Central memory CD8-positive, alpha-beta T cell (primary cell): ENCODE measurements at places on chromosomes 4 and X.

DNA sequence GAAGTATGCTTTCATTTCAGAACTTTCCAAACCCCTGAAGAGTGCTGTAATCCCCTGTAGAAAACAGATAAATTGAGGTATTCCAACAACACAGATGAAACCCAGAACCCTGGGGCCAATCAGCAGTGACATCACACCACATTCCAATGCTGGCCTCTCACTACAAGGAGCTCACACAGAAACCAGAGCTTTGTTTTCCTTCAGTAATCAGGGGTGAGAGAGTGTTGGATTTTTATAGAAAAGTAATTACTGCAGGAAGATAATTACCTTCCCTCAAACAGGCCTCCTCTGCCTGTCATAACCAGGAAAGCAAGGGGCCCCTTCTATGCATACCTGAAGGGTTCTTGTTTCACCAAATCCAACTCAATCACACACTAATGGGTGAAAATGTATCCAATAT lies 246.2 kb downstream of the SCFD2 start:
- DNase-seq: no peak

GRCh38 chr4:20825505-20825904 lies 125.2 kb downstream of the PACRGL start:
- no peak for DNase-seq

- no peak for DNase-seq
These were observed 675 bp downstream of the L1CAM start for GRCh38 chrX:153885208-153885787.

DNA sequence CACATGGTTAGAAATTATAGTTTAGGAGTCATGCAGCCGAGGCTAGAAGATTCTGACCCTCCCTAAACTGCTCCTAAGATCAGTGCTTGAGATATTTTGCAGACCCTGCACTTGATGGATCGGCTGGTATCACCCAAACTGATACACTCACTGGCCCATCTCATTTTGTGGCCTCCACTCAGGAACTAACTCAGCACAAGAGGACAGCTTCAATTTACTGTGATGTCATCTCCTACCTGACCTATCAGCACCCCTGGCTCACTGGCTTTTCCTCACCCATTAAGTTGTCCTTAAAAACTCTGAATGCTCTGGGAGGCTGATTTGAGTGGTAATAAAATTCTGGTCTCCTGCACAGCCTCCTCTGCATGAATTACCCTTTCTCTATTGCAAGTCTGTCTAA lies 450.9 kb downstream of the PCDH10 start:
- DNase-seq: no peak

DNA sequence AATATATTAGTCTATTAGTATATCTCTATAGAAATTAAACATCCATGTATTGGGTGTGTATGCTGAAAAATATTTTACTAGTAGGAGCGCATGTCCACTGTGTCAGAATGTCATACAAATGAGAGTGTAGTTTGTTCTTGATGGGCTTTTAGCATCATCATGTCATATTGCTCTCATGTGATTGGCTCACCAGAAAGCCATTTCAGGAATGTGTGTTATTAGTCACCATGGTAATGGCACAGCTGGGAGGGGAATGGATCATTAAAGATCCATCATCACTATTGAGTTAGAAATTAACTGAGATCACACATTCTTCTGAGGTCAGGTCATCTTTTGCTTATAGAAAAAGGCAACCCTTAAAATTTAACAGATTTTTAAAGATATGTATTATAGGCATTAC lies 77.3 kb downstream of the PHEX start:
- no peak for DNase-seq

- DNase-seq: no peak
These were observed 174.5 kb downstream of the AASDH start for GRCh38 chr4:56212774-56213173.

GRCh38 chr4:34721835-34722234 lies 1522.5 kb downstream of the ARAP2 start:
- DNase-seq: no peak

DNA sequence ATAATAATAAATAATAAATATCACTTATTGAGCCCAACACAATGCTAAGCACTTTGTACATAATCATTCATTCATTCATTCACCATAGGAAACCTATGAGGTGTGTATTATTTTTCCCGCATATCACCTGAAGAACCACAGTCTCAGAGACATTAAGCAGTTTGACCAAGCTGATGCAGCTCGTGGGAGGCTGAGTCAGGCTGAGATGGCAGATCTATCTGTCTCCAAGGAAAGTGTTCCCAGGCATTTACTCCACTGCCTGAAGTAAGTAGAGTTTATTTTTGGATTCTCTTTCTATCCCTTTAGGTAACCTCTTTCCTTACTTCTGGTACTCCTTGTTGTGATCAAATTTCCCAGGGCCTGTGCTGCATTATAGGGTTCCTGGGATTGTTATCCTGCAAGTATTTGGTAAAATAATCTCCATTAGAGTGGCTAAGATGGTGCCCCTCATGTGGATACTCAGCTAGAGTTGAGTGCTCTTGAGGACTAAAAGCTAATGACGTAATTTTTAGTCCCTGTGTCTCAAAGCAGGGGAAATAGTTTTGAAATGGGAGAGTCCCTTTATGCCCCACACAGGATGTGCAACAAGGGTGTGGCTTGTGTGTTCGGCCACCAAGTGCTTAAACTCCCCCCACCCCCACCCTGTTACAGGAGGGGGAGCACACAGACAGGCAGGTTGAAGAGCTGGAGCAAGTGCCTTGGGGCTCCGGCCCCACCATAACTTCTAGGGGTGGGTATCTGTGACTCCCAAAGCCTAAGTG lies 467.0 kb downstream of the STIM2 start:
- DNase-seq: no peak

DNA sequence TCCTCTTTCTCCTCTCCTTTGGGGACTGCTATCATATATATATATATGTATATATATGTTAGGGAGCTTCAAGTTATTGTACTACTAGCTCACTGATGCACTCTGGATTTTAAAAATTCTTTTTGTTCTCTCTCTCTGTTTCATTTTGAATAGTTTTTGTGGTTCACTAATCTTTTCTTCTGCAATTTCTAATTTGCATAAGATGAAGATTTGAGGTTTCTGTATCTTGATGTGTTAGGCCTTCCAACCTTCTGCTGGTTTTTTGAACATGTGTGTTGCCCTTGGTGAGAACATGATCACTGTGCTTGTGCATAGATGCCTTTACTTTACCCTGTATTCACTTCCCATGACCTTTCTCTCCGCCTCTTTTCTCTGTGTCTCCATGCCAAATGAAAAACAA lies 7.8 kb upstream of the ZNF718 start:
- DNase-seq: no peak

GRCh38 chr4:3452376-3452775 lies 10.6 kb downstream of the HGFAC start:
- no peak for DNase-seq

- no peak for DNase-seq
These were observed at the start of gene ETNPPL for GRCh38 chr4:108762559-108763225. Gene ETNPPL, minus strand, starts transcription at chr4:108763053. Its CDS starts 155 bp downstream, at chr4:108762898.
